Activated CD4-positive, alpha-beta T cell treated with anti-CD3 and anti-CD28 coated beads, Interleukin-2, amount 10 ng/mL, durations not matched to agents 7 days and 5 days (primary cell): ENCODE measurements at places on chromosomes 11 and 22.
A peak's percentile ranks its signal among the peaks of the same experiment; 100 is the strongest.

DNA sequence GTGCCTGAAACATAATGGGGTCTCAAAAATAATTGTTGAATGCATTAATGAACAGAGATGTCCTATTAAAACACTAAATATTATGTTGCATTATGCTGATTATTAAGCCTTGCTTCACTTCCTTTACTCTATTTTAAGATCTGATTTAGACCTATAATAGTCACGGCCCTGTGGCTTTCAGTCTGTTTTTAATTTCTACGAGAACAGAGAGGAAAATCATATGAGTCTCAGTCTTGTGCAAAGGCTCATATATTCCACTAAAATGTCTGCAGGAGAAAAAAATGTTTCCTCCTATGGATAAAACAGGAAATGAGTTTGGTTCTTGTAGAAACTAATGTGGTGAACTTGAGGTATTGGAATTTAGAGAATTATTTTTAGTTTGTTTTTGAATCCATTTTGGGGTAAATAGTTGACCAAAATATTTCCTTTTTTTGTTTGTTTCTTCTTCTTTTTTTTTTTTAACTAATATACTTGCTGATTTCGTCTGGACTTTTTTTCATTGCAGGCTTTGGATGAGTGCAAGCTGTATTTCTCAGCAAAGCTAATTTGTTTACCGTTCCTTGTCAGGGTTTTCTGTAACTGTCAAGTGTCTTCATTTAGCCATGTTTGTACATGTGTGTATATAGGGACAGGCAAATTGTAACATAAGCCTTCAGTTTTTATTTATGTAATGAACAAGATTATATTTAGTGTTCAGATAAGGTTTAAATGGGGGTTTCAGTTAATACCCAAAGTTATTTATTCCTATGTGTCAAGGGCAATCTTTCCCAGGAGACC, 139.1 kb upstream of the DDI1 start:
- DNase-seq = no peak

- no peak for DNase-seq
These were observed 82.7 kb downstream of the CELSR1 start for GRCh38 chr22:46454504-46455269.

DNA sequence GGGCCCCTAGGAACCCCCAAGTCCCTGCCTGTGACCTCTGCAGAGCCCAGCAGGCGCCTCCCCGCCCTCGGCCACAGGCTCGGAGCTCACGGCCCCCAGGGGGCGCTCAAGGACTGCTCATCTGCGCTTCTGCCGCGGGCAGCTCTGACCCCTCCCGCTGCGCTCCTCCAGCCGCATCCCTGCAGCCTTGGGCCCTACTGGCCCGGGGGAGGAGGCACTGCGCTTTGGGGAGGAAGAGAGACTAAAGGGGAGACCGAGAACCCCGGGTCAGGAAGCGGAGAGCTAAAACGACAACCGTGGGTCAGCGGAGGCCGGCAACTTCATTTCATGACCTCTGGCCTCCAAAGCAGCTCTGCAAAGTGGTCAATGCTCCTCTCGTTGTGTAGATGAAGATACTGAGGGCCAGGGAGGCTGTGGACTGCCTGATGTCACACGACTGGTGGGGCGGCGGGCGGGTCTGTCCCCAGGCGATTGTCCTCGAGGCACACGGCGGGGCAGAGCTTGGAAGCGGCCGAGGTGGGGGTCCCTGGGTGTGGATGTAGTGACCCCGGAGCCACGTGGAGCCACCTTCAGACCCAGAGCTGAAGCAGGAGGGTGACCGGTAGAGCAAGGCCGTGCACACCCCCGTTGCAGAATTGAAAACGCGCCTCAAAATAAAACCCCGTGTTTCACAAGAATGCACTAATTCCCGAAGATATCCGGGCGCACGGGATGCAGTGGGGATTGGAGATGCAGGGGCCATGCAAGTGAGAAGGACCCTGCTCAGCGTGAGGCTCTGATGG, 2.7 kb upstream of the KRTAP5-6 start:
- DNase-seq = peak; percentile 74

GRCh38 chr22:36493690-36494110, 12.3 kb upstream of the TXN2 start:
- no peak for DNase-seq

- DNase-seq = peak; percentile 77
These were observed 68.5 kb upstream of the IGLL5 start for GRCh38 chr22:22818861-22819855.

GRCh38 chr11:86167499-86168164, 76.9 kb upstream of the EED start:
- DNase-seq = no peak

GRCh38 chr22:36739185-36739584, 35.6 kb upstream of the CACNG2 start:
- DNase-seq = no peak

GRCh38 chr22:22938672-22939587, 51.3 kb downstream of the IGLL5 start:
- no peak for DNase-seq

DNA sequence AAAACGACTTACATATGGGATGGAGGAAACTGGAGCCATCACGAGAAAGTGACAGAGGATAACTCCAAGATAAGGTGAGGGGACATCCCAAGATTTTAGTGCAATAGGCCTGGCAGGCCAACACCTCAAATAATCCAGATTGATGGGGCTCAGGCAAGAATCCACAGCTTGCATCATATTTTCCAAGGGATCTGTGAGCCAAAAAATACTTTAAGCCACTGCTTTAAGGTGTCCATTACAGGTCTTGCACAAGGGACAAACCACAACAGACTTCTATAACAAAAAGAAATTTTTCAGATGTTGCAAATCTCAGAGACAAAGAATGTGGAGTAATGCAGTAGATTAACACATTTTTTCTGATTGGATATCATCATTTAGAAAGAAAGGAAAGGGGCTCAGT, 45.6 kb downstream of the DENND5A start:
- DNase-seq = no peak
